ENCODE measurements at places on chromosomes 1 and 21.

GRCh38 chr1:165903672-165904071, 76.3 kb downstream of the UCK2 start:
- DNase-seq, result no peak

- no peak for DNase-seq
Observed at GRCh38 chr1:12426030-12426429, 192.0 kb downstream of the DHRS3 start.

DNA sequence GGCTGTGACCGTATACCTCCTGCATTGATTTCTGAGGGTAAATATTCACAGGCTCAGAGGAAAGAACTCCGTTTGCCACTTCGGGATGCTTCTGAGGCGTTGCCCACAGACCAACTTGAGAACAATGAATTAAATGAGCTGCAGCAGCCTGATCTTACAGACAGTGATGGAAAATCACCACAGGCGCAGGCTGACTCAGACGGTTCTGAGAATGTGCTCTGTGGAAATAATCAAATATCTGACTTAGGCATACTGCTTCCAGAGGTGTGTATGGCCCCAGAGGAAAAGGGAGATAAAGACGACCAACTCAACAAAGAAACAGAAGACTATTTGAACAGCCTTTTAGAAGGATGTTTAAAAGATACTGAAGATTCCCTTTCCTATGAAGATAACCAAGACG, 76.7 kb upstream of the SCCPDH start:
- DNase-seq, result no peak

- no peak for DNase-seq
Observed at GRCh38 chr1:220824031-220824989, 37.6 kb downstream of the MTARC1 start.
